Activated CD4-positive, alpha-beta T cell treated with anti-CD3 and anti-CD28 coated beads for 24 hours (primary cell): ENCODE measurements at places on chromosomes 1 and 21.

GRCh38 chr1:246165826-246166709 lies 341.0 kb downstream of the SMYD3 start:
- DNase-seq = no peak

DNA sequence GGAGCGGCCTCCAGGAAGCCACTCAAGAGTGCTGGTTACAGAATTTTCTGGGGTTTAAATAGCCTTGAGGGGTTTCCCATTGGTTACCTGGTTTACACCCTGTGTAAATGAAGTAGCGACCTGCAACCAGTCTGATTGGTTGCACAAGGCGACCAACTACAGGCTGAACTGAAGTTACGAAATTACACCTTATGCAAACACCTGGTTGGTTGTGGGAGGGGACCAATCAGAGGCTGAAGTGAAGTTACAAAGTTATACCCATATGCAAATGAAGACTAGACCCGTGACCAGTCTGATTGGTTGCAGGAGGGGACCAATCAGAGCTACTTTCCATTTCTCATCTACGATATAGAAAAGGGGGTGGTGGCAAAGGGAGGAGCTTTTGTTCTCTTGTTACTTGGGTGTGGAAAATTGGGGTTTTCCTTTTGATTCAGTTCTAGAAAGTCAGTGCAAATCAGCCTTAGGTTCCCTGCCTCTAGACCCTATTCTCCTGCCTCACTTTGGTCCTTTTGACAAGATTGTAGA lies 22.2 kb upstream of the C1orf174 start:
- DNase-seq = no peak

DNA sequence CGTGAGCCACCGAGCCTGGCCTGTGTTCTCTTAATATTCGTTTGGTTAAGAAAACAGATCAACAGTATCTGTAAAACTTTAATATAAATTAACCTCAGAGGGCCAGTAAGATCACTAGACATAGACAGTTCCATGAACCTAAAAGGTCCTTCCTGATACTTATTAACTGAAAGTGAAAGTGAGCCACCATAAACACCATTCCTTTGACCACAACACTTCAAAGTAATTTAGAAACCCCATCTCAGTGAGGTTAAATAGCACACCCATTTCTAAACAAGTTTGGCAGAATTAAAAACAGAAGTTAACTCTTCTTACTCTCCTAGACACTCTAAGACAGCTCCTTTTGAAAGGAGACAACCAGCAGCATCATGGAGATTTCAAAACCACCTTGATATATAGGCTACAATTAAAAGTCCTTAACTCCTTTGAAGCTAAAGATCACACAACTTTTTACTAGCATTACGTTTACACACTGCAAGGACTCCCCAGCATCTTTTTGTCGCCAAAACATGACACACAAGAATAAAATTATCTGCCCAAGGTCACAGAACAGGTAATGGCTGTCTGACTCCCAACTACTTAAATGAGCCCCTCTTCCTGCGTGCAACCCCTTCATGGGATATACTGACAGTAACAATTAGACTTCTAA lies 2.2 kb downstream of the RNF19B start:
- DNase-seq = no peak

DNA sequence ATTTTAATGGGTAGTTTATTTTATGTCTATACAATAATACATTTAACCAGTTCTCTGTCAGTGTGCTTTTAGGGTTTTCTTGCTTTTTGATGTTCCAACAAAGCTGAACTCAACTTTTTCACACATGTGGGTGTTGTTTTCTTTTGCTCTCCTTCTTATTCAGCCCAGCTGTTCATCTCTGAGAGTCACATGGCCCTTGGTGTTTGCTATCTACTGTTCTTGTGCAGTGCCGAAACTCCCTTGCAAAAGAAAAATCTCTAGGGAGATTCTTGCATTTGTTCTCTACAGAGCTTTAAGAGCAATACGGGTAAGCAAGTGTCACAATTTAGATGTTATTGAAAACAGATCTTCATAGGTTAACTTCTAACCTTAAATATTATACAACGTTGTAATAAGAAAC lies 281.1 kb upstream of the CXADR start:
- no peak for DNase-seq

GRCh38 chr1:168261390-168261789 lies 19.3 kb upstream of the TBX19 start:
- no peak for DNase-seq

- DNase-seq = no peak
Measured at GRCh38 chr1:37267111-37267835, 207.1 kb upstream of the ZC3H12A start.

DNA sequence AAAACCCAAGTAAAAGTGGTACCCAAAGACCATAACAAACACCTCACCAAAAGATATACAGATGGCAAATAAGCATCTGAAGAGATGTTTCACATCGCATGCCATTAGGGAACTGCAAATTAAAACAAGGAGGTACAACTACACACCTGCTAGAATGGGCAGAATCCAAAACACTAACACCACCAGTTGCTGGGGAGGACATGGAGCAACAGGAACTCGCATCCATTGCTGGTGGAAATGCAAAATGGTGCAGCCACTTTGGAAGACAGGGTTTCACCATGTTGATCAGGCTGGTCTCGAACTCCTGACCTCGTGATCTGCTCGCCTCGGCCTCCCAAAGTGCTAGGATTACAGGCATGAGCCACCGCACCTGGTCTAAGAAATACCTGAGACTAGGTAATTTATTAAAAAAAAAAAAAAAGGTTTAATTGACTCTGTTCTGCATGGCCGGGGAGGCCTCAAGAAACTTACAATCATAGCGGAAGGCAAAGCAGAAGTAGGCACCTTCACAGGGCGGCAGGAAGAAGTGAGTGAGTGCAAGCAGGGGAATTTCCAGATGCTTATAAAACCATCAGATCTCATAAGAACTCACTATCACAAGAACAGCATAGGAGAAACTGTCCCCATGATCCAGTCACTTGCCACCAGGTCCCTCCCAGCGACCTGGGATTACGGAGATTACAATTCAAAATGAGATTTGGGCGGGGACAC lies 30.2 kb upstream of the PRSS38 start:
- no peak for DNase-seq

- DNase-seq = no peak
Measured at GRCh38 chr1:62304975-62305374, 14.3 kb downstream of the KANK4 start.

DNA sequence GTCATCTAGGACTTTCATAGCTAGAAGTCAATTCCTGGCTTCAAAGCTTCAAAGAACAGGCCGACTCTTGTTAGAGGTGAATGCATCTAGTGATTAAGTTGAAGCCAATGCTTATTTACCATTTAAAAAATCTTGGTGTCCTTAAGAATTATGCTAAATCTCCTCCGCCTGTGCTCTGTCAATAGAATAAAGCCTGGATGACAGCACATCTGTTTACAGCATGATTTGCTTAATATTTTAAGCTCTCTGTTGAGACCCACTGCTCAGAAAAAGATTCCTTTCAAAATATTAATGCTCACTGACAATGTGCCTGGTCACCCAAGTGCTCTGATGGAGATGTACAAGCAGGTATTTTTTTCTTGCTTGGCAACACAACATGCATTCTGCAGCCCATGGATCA lies 649.1 kb upstream of the USP24 start:
- no peak for DNase-seq

GRCh38 chr1:91870322-91870721 lies 15.6 kb downstream of the TGFBR3 start:
- DNase-seq = no peak

DNA sequence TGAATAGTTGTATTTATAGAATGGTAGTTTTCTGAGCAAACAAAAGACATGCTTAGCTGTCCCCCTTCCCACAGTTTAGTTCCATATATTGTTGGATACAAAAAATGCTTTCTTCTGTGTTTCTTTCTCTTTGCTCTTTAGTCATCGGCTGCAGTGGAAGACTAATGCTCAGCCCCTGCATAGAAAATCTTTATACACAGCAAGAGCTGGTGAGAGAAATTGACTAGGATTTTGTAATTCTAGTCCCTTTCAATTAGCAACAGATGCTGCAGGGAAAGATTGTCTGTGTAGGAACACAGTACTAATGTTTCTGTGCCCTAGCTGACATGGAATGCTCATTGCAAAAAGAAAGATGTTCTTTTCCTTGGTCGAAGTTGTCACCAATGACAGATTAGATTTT lies 200.9 kb downstream of the RPS6KC1 start:
- no peak for DNase-seq

GRCh38 chr1:28792644-28793121 lies 19.3 kb upstream of the OPRD1 start:
- no peak for DNase-seq

DNA sequence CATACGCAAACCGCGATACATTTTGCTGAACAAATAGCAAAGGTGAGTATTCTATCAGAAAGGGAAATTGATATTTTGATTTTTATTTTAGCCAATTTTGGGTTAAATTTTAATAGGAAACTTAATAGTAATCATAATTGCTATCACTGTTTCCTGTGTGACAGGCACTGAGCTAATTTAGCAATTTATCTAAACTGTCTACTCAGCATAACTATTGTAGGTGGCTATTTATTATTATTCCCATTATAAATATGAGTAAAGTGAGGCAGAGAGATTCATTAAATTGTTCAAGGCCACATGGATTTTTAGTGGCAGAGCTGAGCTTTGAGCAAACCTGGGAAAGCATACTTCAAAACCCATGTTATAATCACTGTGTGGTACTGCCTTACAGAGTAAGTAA lies 21.1 kb downstream of the RTCA start:
- DNase-seq = no peak

GRCh38 chr1:6000444-6001288 lies 8.4 kb upstream of the NPHP4 start:
- no peak for DNase-seq
